ENCODE measurements at places on chromosomes 6 and 20. TPM values are rescaled to one million over a fixed set of nuclear protein-coding genes. Genes with fewer than 3 reads are reported as not detected.

The WFDC10B gene
- not detected for polyA plus RNA-seq

The SCRT2 gene
- 0.07 TPM for polyA plus RNA-seq

The HEY2 gene
- 7.2 TPM for polyA plus RNA-seq

The PRL gene
- 0.06 TPM for polyA plus RNA-seq

The PRR18 gene
- polyA plus RNA-seq = 0.28 TPM

The SEL1L2 gene
- polyA plus RNA-seq = not detected

The HLA-DRB1 gene
- 23.9 TPM for polyA plus RNA-seq

The TMC2 gene
- polyA plus RNA-seq = 0.31 TPM

The EFCAB8 gene
- polyA plus RNA-seq = 0.09 TPM

The TNFRSF21 gene
- polyA plus RNA-seq = 30.3 TPM

The DUSP15 gene
- polyA plus RNA-seq = 20.7 TPM

The TMEM217 gene
- polyA plus RNA-seq = 1.5 TPM

The PROCR gene
- 9.4 TPM for polyA plus RNA-seq

The HLA-DQA1 gene
- 4.5 TPM for polyA plus RNA-seq

Measured in renal pelvis (tissue), 12 donors.